ENCODE measurements at places on chromosomes 11 and 22.

GRCh38 chr11:3982431-3982830 lies 112.2 kb upstream of the RRM1 start:
- DNase-seq: no peak

GRCh38 chr11:110200241-110200640 lies 96.2 kb downstream of the RDX start:
- DNase-seq: no peak

GRCh38 chr11:126627421-126627820 lies 271.9 kb downstream of the ST3GAL4 start:
- no peak for DNase-seq

DNA sequence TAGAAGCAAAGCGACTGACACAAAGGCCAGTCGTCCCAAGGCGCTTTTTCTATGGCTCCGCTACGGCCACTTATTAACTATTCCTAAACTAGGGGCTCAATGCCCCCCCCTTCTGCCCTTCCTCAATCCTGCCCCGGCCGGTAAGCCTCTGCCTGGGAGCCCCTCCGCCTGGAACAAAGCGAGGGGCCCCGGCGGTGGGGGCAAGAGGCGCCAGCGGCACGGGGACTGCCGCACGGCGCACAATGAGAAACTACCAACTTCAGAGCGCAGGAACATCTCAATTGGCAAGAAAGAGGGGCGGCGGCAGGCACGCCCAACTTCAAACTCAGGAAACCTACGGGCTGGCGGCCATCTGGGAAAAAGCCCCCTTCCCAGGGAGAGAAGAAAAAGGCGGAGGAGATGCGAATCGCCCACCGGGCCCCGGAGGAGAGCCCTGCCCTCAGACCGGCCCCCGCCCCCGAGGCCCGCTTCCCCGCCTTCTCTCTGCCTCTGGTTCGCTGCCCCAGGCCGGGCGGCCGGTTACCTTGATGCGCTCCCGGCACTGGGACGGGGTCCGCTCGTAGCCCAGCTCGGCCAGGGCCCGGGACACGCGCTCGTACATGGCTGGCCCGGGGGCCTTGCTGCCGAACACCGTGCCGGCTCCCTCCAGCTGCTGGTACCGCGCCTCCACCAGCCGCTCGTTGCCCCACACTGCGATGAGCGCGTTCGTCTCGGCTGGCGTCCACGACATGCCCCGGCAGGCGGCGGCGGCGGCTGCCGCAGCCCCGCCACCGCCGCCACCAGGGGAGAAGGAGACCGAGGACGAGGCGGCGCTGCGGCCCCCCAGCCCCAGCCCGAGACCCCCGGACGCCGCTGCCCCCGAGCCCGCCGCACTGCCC lies 619 bp downstream of the MSANTD2 start:
- DNase-seq: no peak

DNA sequence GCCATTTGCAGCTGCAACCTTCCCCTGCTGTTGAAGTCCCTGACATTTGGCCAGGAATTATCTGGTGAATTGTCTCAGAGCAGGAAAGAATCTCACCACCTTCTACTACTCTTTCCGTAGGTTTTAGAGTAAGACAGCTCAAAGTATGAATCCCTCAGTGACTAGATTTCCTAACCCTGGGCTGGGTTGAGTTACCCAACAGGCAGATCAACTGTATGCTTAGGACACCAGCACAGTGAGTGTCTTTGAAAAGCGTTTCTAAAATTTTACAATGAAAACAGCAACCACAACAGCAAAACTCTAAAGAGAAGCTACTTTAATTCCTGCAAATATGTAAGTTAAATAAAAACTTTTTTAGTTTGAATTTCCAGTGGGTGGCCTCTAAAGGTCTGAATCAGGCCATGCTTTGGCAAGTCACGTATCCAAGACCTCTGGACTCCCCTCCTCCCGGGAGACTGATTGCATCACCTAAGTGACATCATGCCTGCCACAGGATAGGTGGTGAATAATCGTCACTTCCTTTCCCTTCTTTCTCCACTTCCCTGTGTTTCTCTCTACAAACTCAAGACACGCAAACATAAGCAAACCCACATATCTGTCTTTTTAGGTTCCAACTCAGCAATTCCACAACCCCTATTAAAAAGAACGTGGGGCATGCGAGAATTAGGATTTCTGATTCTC lies 7.8 kb downstream of the OR8B12 start:
- no peak for DNase-seq

Measured in suprapubic skin (tissue), 4 donors.